SJSA1 (cell line): ENCODE measurements at places on chromosomes 2 and 18. TPM values are rescaled to one million over a fixed set of nuclear protein-coding genes. Genes with fewer than 3 reads are reported as not detected.

- no peak for DNase-seq
- no peaks in the 10 kb centered on the region for H3K36me3 ChIP-seq
- no peaks in the 10 kb centered on the region for H3K27me3 ChIP-seq
- H3K27ac ChIP-seq, result no peak overlapping the region
- H3K4me3 ChIP-seq, result no peak overlapping the region
These were observed 1443.0 kb upstream of the LRRTM1 start for GRCh38 chr2:81747481-81748070.

- H3K27ac ChIP-seq, result no peak overlapping the region
- no peaks in the 10 kb centered on the region for H3K36me3 ChIP-seq
- H3K27me3 ChIP-seq, result no peaks in the 10 kb centered on the region; the same call in 1 of the 2 replicates
- H3K4me3 ChIP-seq, result no peak overlapping the region
These were observed 63.6 kb downstream of the ZBTB7C start for GRCh38 chr18:48345596-48345995.

GRB14 gene
- not detected in 2 replicates for total RNA-seq

- peak overlapping the region; percentile 8; the same call in 1 of the 2 replicates for H3K4me3 ChIP-seq
- no peaks in the 10 kb centered on the region for H3K36me3 ChIP-seq
These were observed 216.6 kb downstream of the RTP5 start for GRCh38 chr2:242085941-242086621.

DNA sequence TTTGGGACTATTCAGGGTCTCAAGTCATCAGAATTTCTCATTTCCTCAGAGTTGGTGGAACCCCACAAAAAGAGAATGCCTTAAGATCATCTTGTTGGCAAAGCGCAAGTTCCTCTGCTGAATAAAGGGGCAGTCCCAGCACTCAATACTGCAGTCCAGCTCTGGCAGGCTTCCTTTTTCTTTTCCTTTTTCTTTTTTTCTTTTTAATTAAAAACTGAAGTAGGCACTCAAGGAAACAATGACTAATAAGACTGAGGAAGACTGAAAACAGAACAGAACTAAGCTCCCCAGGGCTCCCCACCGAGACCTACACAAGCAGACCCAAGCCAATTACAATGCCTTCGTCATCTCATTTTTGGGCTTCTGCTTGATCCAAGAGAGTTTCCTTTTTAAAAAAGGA is 82.0 kb downstream of the STK39 start:
- no peak for DNase-seq
- H3K27me3 ChIP-seq, result no peaks in the 10 kb centered on the region
- H3K27ac ChIP-seq, result no peak overlapping the region
- H3K4me1 ChIP-seq, result no peaks in the 10 kb centered on the region
- no peak overlapping the region for H3K4me3 ChIP-seq
- peaks cover 15% of the 10 kb centered on the region for H3K36me3 ChIP-seq

DNA sequence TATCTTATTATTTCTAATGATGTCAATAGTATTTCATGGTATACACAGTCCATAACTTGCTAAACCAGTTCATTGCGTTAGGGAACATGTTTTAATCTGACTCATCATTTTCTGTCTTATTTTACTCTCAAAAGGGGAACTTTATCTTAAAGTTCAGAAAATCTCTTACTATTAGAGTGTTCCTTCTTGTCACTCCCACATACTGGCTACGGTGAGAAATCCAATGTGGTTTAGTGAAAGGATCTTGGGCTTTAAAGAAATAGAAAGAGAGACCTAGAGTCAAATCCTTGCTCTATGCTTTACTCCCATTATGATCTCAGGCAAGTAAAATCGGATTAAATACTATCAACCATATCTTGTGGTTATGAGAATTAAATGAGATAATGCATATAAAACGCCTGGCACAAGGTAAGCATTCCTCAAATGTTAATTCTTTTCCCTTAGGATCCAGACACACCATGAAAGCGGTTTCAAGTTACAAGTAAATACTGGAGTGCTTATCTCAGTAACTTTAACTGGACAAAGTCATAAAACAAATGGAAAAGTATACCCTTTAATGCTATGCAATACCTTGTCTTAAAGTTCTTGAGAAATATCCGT is 576.0 kb downstream of the ARHGAP15 start:
- no peaks in the 10 kb centered on the region for H3K36me3 ChIP-seq
- no peak overlapping the region for H3K27ac ChIP-seq
- H3K4me1 ChIP-seq, result no peaks in the 10 kb centered on the region

GRCh38 chr2:150586858-150587257 is 99.4 kb upstream of the RND3 start:
- H3K4me3 ChIP-seq, result no peak overlapping the region
- no peaks in the 10 kb centered on the region for H3K36me3 ChIP-seq
- peaks cover 43% of the 10 kb centered on the region for H3K4me1 ChIP-seq
- peak overlapping the region; percentile 55 for H3K27ac ChIP-seq
- H3K27me3 ChIP-seq, result no peaks in the 10 kb centered on the region

- H3K36me3 ChIP-seq, result no peaks in the 10 kb centered on the region
- H3K27me3 ChIP-seq, result no peaks in the 10 kb centered on the region
- no peaks in the 10 kb centered on the region for H3K4me1 ChIP-seq
- no peak overlapping the region for H3K4me3 ChIP-seq
- H3K27ac ChIP-seq, result no peak overlapping the region
- DNase-seq, result no peak
These were observed 499.9 kb downstream of the SLC4A3 start for GRCh38 chr2:220127311-220127710.

DNA sequence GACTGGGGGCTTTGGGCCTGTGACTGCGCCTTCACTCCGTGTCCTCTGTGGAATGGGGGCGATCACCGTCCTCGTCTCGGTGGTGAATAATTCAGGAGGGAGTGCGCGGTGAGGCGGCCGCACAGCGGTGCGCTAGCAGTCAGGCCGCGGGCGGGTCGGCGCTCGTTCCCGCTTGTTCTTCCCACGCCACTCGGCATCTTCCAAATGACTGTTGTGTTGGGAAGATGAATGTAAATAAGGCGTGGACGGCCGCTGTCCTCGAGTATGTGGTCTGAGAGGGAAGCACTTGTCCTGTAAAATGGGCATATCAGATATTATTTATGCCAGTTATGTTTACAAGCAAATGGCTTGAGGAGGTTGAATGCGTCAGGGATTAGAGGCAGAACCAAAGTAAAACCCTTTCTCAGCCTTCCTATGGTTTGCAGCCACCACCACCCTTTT is 608 bp upstream of the VPS4B start:
- H3K4me3 ChIP-seq, result peak overlapping the region; percentile 67
- no peaks in the 10 kb centered on the region for H3K27me3 ChIP-seq
- H3K27ac ChIP-seq, result peak overlapping the region; percentile 82
- H3K4me1 ChIP-seq, result peaks cover 11% of the 10 kb centered on the region
- peaks cover 15% of the 10 kb centered on the region for H3K36me3 ChIP-seq

DNA sequence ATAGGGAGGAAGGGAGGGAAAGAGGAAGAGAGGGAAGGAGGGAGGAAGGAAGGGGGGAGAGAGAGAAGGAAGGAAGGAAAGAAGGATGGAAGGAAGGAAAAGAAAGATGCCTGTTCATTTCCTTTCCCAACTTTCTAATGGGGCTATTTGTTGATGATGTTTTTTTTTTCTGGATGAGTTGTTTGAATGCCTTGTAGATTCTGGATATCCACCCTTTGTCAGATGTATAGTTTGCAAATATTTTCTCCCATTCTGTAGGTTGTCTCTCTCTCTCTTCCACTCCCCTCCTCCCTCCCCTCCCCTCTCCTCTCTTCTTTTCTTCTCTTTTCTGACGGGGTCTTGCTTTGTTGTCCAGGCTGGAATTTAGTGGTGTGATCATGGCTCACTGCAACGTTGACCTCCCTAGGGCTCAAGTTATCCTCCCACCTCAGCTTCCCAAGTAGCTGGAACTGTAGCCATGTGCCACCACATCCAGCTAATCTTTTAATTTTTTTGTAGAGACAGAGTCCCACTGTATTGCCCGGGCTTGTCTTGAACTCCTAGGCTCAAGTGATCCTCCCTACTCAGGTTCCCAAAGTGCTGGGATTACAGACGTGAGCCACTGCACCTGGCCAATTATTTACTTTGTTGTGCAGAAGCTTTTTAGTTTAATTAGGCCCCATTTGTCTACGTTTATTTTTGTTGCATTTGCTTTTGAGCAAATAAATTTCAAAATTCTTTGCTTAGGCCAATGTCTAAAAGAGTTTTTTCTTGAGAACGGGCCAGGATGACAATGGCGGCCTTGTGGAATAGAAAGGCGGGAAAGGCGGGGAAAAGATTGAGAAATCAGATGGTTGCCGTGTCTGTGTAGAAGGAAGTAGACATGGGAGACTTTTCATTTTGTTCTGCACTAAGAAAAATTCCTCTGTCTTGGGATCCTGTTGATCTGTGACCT is 57.3 kb upstream of the FAM117B start:
- no peaks in the 10 kb centered on the region for H3K36me3 ChIP-seq
- no peak for DNase-seq
- H3K27me3 ChIP-seq, result no peaks in the 10 kb centered on the region
- H3K27ac ChIP-seq, result no peak overlapping the region

AQP12A gene
- not detected in 2 replicates for total RNA-seq

EFR3B gene
- total RNA-seq, result 0.39 and 0.63 TPM in 2 replicates

TUBA4B gene
- not detected in 2 replicates for total RNA-seq

TXNDC2 gene
- total RNA-seq, result 0.05 TPM in 1 of 2 replicates, not detected in the other
